CD4-positive, CD25-positive, alpha-beta regulatory T cell (primary cell): ENCODE measurements at places on chromosomes 1 and 21.

GRCh38 chr1:25703041-25703440 lies 86.5 kb downstream of the MAN1C1 start:
- no peak for DNase-seq

GRCh38 chr1:200258447-200259375 lies 151.1 kb downstream of the ZNF281 start:
- DNase-seq: no peak

DNA sequence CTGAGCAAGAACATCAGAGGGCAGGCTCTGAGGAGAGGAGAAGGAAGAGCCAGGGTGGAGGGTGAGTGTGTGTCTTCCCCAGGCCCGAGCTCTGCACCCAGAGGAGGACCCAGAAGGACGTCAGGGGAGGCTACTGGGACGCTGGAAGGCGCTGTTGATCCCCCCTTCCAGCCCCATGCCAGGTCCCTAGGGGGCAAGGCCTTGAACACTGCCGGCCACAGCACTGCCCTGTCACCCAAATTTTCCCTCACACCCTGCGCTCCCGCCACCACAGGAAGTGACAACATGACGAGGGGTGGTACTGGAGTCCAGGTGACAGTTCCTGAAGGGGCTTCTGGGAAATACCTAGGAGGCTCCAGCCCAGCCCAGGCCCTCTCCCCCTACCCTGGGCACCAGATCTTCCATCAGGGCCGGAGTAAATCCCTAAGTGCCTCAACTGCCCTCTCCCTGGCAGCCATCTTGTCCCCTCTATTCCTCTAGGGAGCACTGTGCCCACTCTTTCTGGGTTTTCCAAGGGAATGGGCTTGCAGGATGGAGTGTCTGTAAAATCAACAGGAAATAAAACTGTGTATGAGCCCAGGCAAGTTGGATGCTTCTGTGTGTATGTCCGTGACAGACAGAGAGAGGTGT lies 17.1 kb downstream of the BCAN start:
- DNase-seq: no peak

DNA sequence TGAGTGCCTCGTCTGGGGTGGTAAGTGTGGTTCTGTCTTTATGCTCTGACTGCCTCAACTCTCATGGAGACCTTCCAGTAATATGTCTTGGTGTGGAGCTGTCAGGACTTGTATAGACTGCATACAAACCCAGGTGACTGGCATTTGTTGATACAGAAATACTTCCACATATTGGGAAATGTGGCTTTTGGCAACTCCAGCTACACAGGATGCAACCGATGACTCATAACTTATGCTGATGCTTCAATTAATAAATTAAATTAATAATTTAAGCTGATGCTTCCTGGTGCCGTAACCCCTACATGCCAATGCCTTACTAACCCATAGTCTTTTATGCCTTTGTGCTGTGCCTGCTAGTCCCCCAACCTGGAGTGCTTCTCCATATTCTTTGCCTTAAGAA lies 72.3 kb upstream of the ARTN start:
- DNase-seq: no peak

- DNase-seq: no peak
Observed at GRCh38 chr1:185448591-185449186, 131.6 kb upstream of the IVNS1ABP start.

- no peak for DNase-seq
Observed at GRCh38 chr21:36126621-36127110, 8.2 kb upstream of the CBR3 start.
